NB4 (cell line): ENCODE measurements at places on chromosomes 16 and 17.

- DNase-seq = no peak
Measured at GRCh38 chr17:17506893-17507464, 10.8 kb upstream of the RASD1 start.

- DNase-seq = no peak
Measured at GRCh38 chr16:4679156-4679849, 14.1 kb upstream of the NUDT16L1 start.

DNA sequence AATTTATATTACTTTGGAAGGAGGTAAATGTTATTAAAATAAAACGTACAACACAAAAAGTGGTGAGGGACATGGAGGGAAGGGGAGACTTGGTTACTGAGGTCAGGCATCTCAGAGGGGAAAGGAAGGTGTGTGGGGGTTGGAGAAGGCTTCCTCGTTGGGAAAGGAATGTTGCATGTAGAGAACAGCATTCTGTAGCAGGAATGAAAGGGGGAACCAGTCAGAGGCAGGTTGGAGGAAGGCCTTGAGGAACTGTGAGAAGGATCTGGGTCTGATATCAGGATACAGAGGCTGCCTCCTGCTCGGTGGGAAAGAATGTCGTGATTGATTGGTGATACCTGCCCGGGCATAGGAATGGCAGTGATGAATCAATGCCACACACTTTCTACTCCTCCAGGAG, 103.3 kb upstream of the ZFHX3 start:
- DNase-seq = no peak

GRCh38 chr16:59170099-59170712, 436.1 kb upstream of the GOT2 start:
- no peak for DNase-seq

GRCh38 chr17:82875407-82875856, 35.6 kb upstream of the ZNF750 start:
- DNase-seq = no peak

DNA sequence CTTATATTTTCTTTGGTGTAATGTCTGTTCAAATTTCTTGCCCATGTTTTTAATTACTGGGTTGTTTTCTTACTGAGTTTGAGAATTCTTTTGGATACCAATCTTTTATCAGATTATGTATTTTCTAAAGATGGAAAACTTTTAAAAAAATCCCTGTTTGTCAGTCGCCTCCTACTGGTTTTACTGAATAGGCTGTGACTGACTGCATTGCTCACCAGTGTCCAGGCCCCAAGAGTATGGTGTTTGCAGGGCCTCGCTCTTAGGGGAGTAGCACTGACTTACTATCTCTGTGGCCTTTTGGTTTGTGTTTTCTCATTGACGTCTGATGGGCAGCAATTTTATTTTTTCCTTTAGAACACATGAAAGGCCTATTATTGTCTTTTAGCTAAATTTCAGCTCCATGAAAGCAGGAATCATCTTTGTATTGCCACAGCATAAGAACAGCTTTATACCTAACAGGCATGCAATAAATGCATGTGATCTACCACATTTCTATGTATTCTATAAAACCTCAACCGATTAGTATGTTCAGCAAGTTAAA, 188.4 kb downstream of the AATF start:
- DNase-seq = no peak

GRCh38 chr16:14486520-14487303, 143.3 kb downstream of the PARN start:
- peak; percentile 30 for DNase-seq

GRCh38 chr16:73068541-73069401, 20.8 kb upstream of the ZFHX3 start:
- peak; percentile 80 for DNase-seq

DNA sequence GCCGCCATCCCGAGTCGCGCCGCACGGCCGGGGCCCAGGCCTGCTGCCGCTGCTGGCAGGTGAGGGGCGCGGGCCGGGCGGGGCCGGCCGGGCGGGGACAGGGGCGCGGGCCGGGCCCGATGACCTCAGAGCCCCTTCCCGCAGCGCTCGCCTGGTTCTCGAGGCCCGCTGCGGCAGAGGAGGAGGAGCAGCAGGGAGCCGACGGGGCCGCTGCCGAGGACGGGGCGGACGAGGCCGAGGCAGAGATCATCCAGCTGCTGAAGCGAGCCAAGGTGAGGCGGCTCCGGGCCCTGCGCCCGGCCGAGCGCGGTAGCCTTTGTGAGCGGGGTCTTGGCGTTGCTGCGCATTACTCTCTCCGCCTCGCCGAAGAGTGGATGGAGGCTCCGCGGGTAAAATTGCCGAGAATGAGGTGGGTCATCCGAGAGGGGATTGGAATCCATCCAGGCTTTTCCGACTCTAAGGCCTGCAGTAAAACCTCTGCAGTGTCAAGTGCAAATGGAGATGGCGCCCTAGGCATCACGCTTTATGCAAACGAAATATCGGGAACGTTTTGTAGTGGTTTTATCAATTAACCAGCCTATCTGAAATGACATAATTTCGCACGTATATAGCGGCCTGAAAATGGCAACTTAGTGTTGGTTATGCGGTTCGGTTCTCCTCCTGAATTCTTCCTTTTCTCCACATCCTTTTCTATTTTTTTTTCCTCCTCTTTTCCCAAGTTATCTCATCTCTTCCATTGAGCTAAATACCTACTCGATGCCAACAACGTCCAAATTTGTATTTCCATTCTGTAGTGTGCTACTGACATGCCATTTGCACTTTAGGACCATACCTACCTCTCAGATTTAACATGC, 577 bp downstream of the TTC19 start:
- DNase-seq = peak; percentile 67

DNA sequence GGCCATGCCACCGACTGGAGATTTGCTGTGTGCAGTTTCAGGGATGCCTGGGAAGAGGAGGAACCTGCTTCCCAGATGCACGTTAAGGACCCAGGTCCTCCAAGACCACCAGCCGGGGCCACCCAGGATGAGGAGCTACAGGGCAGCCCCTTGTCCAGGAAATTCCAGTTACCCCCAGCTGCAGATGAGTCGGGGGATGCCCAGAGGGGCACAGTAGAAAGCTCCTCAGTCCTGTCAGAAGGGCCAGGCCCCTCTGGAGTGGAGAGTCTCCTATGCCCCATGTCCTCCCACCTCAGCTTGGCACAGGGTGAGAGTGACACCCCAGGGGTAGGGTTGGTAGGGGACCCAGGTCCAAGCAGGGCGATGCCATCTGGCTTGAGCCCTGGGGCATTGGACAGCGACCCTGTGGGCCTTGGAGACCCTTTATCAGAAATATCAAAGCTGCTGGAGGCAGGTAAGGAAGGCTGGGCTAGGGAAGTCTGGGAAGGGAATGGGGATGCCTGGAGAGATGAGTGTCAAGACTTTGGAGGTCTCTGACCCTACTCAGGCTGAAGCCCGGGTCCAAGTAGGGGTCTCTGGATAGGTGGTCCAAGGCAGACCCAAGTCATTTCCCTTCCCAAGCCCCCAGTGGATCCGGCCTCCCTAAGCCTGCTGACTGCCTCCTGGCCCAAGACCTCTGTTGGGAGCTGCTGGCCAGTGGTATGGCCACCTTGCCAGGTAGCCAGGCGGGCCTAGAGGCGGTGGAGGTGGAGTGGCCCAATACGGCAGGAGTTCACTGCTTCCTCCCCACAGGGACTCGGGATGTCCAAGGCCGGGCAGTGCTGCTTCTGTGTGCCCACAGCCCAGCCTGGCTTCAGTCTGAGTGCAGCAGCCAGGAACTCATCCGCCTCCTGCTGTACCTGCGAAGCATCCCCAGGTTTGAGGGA, 1.0 kb downstream of the PLEKHG4 start:
- no peak for DNase-seq

GRCh38 chr16:3804426-3805016, 76.0 kb downstream of the CREBBP start:
- no peak for DNase-seq

- DNase-seq = no peak
Measured at GRCh38 chr17:56809106-56809819, 24.5 kb downstream of the C17orf67 start.

DNA sequence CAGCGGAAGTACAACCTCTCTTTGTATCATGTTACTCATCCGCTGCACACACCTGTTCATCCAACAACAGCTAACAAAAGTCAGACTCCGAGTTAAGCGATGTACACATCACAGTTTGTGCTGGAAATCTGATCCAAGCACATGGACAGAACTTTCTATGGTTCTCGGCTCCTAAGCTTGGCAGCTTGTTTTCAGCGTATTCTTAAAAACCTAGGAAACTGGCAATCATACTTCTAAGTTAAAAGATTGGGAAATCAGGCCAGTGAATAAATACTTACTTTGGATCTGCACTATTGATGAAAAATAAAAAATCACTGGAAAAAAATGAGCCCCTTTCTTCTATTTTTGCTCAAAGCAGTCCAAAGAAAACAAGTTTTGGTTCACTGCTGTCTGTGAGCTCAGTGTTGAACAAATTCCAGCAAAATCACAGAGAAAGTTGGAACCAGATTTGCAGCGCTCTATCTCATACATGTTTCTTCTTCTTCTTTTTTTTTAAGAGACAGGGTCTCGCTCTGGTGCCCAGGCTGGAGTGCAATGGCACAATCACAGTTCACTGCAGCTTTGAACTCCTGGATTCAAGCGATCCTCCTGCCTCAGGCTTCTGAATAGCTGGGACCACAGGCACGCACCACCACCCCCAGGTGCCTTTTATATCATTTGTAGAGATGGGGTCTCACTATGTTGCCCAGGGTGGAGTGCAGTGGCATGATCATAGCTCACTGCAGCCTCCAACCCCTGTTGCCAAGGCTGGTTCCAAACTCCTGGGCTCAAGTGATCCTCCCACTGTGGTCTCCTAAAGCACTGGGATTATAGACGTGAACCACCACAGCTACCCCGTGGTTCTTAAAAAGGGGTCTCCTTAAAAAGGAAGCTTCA, 71.6 kb upstream of the CREBBP start:
- DNase-seq = no peak

DNA sequence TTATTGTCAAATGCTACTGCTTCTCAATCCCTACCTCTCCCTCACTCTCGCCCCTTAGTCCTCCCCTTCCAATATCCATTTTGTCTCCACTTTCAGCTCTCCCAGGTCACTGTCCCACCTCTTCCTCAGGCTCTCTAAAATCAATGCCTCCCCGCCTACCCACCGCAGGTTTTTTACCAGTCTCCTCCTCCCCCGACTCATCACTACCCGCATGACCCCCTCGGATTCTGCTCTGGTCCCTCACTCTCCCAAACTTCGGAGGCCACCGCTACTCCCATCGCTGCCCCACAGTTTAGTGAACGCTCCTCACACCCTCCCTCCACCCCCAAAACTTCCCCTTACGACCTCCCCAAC, 513 bp downstream of the CRLF3 start:
- peak; percentile 65 for DNase-seq

DNA sequence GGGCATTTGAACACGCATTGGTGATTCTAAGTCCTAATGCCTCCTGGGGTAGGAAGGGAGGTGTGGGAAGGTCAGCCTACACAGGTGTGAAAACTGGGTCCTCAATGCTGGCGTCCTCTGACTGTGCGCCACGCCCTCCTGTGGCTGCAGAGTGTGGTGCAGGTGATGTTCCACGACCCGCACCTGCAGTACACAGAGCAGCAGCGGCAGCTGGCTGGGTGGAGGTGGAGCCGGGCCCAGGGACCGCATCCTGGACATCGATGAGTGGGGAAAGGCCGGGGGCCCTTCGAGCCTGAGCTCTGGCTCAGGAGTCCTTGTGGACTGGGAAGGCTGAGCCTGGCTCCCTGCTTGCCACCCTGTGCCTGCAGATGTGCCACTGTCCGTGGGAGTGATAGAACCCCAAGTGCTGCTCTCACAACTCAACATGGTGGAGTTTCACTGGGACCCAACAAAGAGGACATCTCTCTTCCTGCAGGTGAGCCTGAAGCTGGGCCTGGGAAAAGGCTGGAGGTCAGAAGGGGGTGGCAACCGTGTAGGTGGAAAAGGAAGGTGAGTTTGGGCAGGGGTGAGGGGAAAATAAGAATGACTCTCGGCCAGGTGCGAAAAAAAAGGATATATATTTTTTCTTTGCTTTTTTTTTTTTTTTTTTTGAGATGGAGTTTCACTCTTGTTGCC, 14.0 kb upstream of the STAC2 start:
- DNase-seq = peak; percentile 53

DNA sequence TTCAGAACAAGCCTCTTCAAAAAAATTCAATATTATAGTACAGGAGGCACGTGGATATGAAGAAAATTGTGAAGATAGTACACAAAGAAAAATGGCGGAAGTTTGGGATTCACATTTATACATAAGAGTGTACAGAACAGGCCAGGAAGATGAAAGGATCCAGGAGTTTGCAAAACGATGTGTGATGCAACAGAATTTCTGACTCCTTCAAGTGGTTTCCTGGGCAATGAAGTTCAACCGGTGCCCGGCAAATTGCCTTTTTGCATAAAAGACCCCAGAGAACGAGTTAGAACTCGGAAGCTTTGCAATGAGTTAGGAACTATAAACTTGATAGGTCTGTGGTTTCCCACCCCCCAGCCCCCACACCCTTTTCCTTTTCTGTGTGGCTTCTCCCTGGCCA, 189.1 kb downstream of the SALL1 start:
- DNase-seq = peak; percentile 45

DNA sequence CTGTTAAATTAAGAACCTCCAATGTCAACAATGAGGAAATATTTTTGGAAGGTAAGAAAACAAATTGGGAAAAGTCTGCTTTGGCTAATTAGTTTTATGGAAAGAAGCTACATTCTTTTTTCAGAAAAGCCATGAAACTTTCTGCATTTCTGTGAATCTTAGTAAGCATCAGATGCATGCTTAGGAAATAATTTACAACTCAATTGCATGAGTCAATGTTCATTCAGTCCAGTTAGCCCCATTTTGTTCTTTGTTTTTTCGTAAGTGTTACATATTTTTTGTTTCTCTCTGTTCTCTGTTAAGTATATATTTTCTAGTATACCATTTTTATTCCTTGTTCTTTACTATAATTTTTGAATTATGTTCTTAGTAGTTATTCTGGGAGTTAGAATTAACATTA, 195.2 kb upstream of the KIF2B start:
- no peak for DNase-seq

GRCh38 chr16:4626396-4626795, 1.8 kb downstream of the MGRN1 start:
- no peak for DNase-seq

- DNase-seq = no peak
Measured at GRCh38 chr16:67129422-67129821, 19.7 kb downstream of the PHAF1 start.

DNA sequence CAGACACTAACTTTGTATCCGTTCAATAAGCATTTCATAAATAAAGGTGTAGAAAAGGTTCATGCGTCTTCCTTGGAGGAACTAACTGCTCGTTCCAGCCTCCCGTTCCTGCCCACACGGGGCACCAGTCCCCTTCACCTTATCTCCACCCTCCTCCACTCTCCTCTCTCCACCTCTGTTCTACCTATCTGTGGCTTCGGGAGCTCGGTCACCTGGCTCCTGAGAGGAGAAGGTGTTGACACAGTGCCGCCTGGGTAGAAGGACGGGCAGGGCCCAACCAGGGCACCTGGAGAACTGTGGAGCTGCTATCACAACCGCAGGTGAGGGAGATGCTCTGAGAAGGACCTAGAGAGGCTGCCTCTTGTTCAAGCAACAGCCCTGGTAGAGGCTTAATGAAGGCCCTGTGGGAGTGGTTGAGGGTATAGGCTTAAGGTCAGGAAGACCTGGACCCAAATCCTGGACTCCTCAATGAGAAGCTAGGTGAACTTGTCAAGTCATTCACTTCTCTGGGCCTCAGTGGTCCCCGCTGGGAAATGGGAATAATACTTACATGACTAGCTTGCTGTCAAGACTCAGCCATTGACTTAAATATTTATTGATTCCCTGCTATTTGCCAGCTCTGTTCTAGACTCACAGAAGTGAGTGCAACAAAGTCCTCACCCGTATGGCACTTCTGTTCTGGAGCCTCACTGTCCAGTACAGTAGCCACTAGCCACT, 9.6 kb upstream of the MINK1 start:
- no peak for DNase-seq
